ENCODE measurements at places on chromosomes 12 and 14.

- DNase-seq: no peak
Measured at GRCh38 chr14:39005044-39005880, 97.8 kb downstream of the SEC23A start.

DNA sequence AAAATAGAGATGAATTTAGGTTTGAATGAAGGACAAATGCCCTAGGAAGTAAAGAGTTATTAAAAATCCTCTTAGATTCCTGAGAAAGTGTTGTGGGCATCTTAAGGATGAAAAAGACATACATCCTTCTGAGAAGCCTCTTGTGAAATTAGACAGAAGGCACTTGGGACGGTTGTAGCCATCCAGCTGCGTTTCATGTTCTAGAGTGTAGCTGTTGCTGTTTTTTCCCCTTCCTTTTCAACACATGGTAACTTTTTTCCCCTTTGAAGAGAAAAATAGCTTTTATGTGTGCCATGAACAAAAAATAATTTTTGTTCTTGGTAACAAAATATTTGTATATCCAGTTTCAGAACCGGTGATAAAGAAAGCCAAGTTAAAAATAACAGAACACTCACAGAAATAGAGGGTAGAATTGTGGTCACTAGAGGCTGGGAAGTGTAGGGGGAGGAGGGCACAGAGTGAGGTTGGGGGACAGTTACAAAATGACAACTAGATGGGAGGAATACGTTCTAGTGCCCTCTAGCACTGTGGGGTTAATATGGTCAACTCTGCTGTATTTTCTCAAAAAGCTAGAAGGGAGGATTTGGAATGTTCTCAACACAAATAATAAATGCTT lies 58.4 kb downstream of the PTHLH start:
- DNase-seq: no peak

GRCh38 chr12:52193991-52194390 lies 2.2 kb upstream of the KRT80 start:
- no peak for DNase-seq

GRCh38 chr12:130672089-130672820 lies 43.8 kb downstream of the RIMBP2 start:
- DNase-seq: no peak

DNA sequence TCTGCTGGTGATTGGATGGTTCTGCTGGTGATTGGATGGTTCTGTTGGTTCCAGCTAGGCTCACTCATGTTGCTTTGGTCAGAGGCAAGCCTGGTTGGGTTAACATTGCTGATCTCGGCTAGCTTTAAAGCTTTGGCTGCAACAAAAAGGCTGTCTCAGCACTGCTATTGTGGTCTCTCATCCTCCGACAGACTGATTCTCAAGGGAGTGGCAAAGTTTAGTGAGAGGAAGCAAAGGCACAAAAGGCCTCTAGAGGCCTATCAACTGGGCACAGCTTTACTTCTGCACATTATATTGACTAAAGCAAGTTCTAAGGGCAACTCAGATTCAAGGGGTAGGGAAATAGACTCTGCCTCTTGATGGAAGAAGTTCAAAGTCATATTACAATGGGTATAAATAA lies 84.7 kb upstream of the LGR5 start:
- DNase-seq: no peak

DNA sequence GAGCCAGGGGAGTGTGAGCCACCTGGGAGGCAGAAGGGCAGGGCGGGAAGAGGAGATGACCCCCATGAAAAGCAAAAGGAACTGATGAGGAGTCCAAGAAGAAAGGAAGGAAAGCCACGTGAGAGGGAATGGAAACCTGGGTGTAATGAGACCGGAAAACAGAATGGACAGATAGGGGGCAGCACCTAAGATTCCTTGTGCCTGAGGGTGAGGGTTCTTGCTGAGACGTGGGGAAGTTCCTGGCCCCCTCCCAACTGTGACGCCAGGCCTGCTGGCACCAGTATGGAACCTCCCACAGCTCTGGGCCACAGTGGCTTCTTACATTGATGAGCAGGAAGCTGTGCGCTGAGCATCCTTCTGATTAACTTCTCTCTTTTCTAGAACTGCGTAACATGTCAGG lies 30.8 kb downstream of the TTC7B start:
- no peak for DNase-seq

DNA sequence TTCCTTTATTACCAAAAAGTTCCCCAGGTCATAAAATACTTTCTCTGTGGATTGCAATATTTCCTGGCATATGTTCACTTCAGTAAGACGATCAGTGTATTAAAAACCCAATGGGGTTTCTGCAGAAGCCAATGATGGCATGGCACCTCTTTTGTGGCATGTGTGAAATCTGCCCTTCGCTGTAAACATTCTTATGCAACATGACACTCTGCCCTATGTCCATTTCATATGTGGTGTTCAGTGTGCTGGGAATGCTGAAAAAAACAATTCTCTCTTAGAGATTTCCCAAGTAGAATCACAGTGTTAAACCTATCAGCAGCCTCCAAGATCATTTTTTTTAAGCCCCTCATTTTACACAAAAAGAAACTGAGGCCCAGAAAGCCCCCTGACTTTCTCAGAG lies 2.3 kb upstream of the MYBPC1 start:
- DNase-seq: no peak

DNA sequence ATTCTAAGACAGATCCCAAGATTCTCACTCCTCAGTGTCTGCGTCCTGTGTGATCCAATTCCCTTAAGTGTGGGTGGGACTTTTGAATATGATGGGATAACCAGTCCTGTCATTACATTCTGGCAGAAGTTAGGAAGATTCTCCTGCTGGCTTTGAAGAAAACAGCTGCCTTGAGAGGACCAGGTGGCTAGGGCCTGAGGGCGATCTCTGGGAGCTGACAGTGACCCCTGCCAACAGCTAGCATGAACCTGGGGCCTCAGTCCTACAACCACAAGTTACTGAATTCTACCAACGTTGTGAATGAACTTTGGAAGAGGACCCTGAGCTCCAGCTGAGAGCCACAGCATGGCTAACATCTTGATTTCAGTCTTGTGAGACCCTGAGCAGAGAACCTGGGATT lies 44.3 kb upstream of the HMGA2 start:
- no peak for DNase-seq

DNA sequence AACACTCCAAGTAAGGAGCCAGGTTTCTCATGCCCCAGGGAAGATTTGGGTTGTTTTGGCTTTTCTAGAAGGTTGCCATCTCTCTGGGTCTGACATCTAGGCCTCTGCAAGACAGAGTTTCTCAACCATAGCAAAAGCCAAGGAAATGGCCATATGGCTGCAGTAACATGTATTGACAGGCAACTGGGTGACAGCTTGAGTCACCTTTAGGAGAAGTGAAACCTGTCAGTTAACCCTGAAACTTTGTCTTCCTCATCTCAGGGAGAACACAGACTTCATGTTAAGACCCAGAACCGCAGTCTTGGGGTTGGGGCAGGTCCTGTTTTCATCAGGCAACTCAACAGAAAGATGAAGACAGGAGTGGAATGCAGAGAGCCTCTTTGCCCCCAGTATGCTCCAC lies 46.0 kb upstream of the PLBD1 start:
- no peak for DNase-seq

DNA sequence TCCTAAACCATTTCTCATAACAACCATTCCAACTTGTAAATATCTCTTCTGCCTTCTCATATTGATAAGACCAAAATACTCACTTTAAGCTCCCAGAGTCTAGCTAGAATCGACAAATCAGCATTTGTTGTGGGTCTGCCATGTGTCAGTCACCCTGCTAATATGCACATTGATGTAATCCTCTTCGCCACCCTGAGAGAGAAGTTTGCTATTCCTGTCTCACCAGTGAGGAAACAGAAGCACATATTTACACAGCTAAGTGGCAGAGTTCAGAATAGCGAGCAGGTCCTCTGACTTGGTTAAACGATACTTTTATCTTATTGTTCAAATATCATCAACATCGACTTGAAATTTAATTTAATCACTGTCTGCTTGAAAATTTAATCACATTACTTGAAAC lies 142.1 kb downstream of the ANO4 start:
- DNase-seq: no peak

DNA sequence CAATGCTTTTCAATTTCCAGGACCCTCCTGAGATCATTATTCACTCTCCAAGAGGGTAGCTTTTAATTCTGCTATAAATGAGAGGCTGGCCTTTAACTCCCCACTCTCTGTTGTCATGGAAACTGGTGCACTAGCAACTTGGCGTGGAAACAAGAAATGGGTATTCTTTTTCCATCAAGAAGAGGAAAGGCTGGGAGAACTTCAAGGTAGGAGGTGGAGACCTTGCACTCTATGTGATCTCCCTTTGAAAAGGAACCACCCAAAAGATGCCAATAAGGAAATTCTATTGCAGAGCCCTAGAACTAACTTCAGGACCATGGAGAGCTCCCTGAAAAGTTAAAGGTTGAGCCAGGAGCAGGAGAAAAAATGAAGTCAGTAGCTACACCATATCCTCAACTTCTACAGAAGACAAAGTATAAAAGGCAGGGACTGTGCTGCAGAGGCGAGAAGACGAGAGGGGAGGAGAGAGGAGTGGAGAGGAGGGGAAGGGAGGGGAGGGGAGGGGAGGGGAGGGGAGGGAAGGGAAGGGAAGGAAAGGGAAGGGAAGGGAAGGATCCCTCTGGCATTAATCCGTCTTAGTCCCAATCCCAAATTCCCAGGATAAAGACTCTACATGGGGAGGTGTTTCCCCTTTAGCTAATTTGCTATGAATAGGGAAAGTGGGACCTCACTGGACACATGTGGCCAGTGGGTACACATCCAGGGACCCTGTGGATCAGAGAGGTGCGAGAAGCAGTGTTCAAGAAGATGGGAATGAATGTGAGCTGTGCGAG lies 46.7 kb upstream of the FICD start:
- DNase-seq: no peak

- DNase-seq: no peak
Measured at GRCh38 chr14:36665887-36666415, 4.3 kb downstream of the PAX9 start.

DNA sequence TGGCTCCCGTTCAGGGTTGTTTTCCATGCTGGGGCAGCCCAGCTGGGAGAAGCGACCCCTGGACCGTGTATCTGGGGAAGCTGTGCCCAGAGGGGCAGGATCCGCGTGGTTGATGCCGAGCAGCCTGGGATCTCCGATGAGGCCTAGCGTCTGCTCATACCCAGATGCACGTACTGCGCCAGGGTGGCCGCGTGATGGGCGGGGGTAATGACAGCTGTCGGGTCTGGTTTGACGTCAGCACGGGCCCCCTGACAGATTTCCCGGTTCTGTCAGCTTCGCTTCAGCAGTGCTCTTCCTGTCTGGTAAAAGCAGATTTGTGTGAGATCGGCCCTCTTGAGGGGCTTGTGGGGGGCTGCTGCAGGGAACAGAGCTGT lies 147.3 kb downstream of the TSPAN9 start:
- DNase-seq: no peak

- no peak for DNase-seq
Measured at GRCh38 chr12:81800298-81801148, 41.4 kb upstream of the PPFIA2 start.

- no peak for DNase-seq
Measured at GRCh38 chr12:132324841-132325732, 4.3 kb downstream of the GALNT9 start.

- DNase-seq: no peak
Measured at GRCh38 chr12:108627134-108627920, 6.4 kb downstream of the SELPLG start.

- no peak for DNase-seq
Measured at GRCh38 chr14:89486961-89487360, 69.9 kb upstream of the FOXN3 start.

DNA sequence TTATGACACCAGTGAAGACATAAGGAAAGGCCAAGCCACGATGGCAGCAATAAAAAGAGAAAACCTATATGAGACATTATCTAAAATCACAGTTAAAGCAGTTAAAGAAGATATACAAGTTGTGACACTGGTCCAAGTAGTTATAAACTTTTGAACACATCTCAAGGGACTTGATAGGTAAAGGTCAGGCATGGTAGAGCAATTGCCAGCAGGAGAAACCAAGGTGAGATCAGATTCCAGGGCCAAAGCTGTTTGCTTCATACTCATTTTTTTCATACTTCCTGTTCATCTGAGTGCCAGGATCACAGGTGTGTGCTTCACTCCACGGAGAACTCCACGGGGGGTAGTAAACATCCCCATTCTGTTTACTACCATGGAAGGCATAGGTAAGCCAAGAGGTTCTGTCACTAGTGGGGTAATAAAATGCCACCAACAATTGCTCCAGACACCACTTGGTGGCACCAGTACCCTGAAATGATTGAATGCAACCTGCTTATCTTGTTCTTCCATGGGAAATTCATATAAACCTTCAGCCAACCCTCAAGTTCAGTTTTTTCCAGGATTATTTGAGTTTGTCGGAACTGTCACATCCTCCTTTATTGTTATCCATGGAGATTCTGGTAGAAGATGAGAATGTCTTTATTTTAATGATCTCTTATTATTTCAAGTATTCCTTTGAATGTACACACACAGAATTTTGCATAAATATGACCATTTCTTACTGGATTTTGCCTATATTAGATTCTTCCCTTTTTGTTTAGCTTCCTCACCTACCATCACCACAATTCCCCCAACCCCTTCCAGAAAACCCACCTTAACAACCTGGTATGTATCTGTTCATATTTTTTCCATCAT lies 59.2 kb upstream of the TSPAN8 start:
- DNase-seq: no peak

DNA sequence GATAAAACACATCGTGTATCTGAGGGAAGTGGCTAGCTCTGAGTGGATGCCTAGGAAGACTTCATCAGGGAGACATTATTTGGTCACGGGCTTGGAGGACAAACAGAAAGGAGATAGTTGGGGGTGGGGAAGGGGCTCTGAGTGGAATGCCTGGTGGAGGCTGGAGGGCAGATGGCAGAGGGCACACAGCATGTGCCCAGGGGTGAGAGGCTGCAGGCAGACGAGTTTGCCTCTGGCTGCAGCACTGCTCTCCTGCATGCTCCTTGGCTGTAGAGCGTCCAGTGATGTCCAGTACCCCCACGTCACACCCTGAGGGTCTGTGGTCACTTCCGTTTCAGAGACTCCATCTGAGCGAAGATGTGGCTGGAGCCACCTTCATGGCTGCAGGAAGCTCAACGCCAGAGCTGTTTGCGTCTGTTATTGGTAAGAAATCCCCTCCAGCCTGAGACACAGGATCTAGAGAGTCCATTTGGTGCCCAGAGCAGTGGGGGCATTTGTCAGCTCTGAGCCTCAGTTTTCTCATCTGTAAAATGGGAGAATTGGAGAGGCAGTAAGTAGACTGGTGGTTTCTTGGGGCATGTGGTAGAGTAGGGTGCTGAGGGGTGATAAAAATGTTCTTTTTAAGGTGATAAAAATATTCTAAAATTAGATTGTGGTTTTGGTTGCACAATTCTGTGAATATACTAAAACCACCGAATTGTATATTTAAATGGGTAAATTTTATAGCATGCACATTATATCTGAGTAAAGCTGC lies 71.7 kb upstream of the RIN3 start:
- DNase-seq: no peak

DNA sequence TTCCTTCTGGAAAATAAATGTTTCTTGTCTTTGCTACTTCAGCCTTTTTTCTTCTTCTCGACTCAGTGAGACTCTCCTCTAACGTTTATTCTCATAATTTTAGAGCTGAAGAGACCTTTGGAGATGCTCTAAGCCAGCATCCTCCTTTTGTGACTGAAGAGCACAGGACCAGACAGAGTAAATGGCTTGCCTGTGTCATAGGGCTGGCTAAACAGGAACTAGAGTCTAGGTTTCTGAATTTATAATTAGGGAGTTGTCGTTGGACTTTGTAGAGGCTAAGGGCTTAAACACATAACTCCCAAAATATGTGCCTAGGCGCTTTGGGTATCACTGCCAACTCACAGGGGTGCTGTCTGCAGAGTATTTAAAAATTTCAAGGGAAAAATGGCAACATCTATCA lies 98.5 kb downstream of the FGD4 start:
- DNase-seq: no peak

GRCh38 chr14:64724578-64724930 lies 20.3 kb downstream of the PLEKHG3 start:
- no peak for DNase-seq
